ENCODE measurements at places on chromosomes 6 and 20.

DNA sequence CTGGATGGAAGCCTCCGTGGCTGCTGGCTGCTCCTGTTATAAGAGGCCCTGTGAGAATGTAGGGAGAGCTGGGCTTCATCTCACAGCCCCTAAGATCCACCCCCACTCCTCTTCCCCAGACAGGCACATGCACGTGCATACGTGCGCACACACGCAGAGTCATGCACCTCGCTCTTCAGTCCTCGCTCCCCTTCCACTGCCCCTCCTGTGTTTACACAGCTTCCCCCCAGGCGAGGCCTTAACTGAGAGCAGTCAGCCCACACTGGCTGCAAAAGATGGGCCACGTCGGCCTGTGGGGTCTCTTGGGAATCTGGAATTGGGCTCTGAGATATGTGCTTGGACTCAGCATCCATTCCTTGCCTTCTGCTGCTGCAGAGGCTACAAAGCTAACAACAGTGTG lies 35.2 kb upstream of the MLN start:
- DNase-seq = no peak

DNA sequence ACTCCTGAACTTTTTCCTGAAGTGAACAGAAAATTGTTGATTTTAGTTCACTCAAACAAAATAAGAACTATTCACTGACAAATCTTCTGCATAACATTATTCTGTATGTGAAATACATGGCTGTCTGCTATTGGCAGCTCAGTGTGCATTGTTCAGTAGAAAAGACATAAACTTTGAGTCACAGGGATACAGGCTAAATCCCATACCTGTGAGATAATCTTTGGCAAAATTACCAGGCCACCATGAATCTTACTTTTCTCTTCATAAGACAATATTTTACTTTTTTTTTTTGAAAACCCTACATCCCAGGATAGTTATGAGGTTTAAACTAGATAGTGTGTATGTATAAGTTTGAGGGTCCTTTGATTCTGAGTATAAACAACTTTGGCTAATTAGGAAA lies 224.8 kb downstream of the GRM1 start:
- no peak for DNase-seq

DNA sequence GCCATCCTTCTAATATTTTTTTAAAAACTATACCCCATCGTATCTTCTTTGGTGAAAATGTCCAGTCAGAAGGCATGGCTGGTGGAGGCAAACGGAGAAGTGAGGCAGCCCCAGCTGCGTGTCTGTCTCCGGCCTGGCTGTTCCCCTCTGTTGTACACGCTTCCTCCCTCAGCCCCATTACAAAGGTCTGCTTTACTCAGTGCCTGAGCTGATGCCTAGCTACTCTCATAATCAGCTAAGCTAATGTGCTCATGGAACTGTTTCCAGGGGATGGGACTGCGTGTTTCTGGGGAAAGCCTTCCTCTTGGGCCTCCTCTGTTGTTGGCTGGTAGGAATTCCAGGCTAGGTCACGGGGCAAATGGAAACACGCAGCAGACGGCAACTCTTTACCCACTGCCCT lies 67.3 kb downstream of the PPP1R3G start:
- no peak for DNase-seq

DNA sequence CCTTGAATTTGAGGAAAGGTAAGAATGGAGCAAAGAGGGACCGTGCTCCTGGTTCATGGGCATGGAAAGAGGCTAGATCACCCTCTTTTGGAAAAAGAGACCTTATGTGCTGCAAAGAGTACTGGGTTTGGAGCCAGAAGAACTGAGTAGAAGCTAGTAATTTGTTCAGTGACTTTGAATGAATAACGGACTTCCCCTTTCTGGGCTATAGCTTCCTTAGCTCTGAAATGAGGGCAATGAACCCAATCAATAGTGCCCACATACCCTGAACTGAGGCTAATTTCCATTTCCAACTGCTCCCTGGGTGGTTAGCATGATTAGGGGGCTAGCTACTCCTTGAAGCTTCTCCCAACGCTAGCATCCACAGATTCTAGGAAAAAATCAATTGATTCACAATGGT lies 121.4 kb downstream of the UNC5CL start:
- DNase-seq = no peak

DNA sequence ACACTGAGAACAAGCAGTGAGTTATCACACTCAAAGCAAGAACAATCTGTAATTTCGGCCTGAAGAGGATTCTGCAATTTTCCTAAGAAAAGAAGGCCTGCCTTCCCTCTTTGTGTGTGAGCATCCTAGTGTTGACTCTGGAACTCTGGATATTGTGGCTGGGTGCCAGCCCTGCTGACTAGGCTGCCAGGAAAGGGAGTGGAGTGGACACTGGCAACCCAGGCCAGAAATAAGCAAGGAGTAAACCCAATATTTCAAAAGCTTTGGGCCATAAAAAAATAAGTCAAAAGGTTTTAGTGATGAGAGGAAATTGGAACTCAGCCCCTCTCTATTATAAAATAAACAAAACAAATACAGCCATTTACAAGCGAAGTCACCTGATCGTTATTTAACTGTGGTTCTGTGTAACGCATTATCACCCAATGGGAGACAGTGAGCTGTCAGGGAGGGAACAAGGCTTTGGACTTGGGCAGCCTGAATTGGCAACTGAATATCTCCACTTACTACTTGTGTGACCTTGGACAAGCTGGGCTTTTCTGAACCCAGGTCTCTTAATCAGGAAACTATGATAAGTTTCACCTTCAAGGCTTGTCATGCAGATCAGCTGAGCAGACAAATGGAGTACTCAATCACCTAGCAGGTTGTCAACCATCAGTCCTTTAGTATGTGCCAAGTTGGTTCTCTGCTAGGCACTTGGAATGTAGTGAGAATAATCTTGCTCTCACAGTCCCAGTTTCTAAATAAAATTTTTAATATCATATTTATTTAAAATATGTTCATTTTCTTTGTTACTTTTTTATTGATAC lies 196.2 kb downstream of the PAX1 start:
- DNase-seq = no peak

DNA sequence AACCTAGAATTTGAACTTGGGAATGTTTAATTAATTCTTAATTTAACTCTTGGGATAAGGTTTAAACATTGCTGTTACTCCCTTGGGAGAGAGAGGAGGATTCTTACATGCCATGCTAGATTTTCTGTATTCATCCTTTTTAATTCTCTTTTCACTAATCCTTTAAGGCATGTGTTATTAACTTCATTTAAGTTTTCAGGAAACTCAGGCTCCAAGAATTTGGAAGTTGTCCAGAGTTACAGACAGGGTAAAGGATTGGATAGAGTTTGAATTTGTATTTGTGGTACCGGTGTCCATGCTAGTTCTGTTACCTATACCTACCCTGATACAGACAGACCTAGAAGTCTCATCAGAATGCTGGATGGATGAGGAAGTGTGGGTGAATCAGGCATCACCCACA lies 23.7 kb downstream of the DOK5 start:
- DNase-seq = no peak
